Kidney epithelial cell (primary cell): ENCODE measurements at places on chromosomes 11 and 22. TPM values are rescaled to one million over a fixed set of nuclear protein-coding genes. Genes with fewer than 3 reads are reported as not detected.

DNA sequence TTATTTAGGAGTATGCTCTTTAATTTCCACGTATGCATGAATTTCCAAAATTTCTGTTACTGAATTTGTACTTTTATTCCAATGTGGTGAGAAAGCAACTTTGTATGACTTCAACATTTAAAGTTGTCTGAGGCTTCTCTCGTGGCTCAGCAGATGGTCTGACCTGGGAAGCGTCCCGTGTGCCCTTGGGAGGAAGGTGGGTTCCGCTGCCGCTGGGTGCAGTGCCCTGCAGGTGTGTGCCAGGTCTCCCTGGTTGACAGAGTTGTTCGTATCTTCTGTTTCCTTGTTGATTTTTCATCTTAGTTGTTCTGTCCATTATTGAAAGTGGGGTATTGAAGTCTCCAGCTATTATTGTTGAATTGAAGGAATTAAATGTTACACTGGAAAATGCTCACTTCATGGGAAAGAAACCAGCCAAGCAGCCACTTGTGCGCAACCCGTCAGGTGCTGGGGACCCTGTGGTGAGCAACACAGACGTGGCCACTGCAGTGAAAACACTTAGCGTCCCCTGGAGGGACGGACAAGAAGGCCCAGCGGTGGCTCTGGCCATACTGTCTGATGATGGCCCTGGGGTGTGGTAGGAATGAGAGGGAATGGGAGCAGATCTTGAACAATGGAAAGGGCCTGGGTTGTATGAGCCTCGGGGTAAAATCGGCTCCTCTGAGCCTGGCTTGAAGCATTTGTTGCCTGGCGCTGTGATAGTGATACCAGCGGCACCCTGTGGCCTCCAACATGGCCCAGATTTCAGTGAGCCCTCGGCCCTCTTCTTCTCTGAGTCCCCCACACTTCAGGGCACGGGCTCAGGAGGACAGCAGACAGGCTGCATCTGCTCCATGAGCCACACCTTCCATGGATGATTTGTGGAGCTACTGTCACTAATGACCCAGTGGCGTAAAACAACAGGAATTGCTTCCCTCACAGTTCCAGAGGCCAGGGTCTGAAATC, 31.5 kb upstream of the KRTAP5-7 start:
- no peak for DNase-seq

DNA sequence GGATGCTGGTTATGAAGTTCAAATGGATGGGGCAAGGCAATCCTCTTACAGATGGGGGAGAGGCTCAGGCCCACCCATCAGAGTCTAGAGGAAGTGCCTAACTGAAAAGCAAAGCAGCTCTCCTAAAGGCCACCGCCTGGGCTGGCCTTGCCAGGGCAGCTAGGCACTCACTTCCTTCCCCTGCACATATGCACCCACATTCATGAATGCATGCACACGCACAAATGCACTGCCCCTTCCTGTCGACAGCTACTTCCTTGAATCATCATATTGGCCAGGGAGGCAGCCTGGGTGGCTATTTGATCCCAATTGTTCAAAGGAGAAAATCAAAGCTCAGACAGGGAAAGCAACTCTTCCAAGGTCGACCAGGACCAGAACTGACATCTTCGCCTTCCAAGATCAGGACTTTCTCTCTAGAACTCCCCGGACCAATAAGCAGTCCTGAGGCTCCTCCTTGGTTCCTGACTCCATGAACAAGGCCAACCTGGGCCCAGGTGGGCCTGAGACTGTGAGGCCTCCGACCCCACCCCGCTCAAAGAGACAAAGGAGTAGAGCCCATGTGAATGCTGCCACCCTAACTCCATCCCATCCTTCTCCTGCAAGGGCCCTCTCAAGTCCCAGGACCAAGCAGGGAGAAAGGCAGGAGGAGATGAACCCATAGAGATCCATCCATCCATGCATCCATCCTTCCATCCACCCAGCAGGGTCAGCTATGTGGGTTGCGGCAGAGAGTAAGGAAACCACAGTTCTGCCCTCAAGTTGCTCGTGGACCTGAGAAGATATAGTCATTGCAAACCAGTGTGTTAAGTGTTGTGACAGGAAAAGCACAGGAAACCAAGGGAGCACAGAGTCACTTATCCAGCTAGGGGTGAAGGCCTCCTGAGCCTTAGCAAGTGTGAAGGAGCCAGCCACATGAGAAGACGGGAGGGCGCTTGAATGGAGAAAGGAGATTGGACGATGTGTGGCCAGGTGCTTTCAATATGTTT, 35.4 kb upstream of the LMO1 start:
- no peak for DNase-seq

GRCh38 chr11:65861533-65862183, 1.4 kb downstream of the MUS81 start:
- no peak for DNase-seq

DNA sequence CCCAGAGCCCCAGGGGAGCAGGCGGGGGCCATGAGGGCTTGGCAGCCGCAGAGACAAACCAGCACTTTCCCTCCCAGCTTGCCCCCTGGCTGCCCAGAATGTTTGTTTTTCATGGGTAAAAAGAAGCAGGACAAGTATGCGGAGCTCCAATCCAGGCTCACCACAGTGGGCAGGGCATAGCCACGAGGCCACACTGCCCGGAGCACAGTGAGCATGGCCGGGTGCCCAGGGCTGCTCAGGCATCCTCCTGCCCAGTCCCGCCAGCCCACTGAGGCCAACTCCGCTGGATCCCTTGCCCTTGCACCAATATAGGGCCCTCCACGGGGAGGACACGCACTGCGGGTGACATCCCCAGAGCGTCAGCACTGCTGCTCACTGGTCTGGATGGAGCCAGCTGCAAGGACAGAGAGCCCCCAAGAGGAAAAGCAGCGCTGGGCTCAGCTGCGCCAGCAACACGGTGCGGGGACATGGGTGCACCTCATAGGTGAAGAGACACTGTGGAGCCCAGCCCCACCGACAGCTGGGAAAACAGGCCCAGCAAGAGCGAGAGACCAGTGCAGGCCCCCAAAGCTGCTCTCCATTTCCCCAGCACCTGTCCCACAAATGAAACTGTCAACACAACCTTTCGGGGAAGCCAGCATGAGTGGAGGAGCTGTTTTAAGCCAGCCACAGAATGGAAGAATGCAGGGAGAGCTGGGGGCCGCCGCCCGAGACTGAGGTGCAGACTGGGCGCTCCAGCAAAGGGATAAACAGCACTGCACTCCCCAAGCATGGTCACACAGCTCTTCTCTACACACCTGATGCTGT, 24.8 kb downstream of the ARVCF start:
- DNase-seq = no peak

The RPL3 gene
- total RNA-seq = 2,742 and 3,058 TPM in 2 replicates

The RFPL1 gene
- total RNA-seq = not detected in 2 replicates

The OR52I1 gene
- total RNA-seq = not detected in 2 replicates

GRCh38 chr22:42841444-42841843, 15.6 kb downstream of the ARFGAP3 start:
- no peak for DNase-seq

The TRIM29 gene
- 0.29 and 0.41 TPM in 2 replicates for total RNA-seq

The MS4A3 gene
- not detected in 2 replicates for total RNA-seq

The OR5W2 gene
- not detected in 2 replicates for total RNA-seq

DNA sequence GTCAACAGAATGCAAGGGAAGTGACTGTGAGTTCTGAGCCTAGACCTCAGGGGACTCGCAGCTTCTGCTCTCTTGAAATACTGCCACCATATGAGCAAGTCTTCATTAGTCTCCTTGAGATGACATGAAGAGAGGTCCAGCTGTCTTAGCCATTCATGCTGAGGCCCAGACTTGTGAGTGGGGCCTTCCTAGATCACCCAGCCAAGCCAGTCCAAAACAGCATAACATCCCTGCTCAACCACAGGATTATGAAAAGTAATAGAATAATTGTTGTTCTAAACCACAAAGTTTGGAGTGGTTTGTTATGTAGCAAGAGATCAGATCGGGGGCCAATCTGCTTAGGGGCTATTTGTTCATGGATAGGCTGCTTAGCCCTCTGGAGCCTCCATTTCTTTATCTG, 54.9 kb upstream of the HTATIP2 start:
- DNase-seq = no peak

The UEVLD gene
- 42.0 and 43.5 TPM in 2 replicates for total RNA-seq

The MS4A6A gene
- total RNA-seq = 0.55 and 2.3 TPM in 2 replicates

The PHOX2A gene
- not detected in 2 replicates for total RNA-seq
